ENCODE measurements at places on chromosomes 13 and 19.

GRCh38 chr13:50646070-50646469 is 197.4 kb downstream of the DLEU7 start:
- DNase-seq, result no peak

DNA sequence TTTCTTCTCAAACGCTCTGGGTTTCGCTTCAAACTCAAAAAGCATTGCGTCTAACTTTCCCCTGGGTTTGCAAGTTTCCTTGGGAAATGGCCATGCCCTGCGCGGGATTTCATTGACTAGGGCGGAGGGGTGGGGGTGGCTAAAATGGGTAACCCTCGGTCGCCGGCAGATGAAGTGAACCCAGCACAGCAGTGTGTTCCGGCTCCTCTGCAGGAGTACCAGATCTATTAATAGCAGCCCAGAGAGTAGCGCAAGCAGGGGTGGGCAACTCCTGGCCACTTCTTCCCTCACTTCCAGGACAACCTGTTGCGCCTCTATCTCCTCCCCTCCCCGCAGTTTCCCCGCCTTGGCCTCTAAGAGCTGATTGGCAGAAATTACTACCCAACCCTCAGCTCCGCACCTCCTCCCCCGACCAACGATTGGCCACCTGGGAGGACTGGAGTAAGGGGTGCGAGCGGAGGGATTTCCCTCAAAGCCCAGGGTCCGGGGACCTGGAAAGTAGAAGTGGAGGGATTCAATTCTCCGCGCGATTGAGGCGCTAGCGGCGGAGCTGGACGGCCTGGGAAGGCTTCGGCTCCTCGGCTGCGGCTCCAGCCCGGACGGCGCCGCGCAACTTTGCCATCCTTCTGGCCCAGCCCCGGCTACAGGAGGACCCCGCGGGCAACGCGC is at the start of gene FREM2:
Gene FREM2, plus strand, starts transcription at position 501 of the 669 bp plus-strand sequence. CDS start 268 bp downstream, outside the sequence.
- no peak for DNase-seq

- no peak for DNase-seq
These were observed 1899.4 kb downstream of the PCDH9 start for GRCh38 chr13:65330691-65331090.

DNA sequence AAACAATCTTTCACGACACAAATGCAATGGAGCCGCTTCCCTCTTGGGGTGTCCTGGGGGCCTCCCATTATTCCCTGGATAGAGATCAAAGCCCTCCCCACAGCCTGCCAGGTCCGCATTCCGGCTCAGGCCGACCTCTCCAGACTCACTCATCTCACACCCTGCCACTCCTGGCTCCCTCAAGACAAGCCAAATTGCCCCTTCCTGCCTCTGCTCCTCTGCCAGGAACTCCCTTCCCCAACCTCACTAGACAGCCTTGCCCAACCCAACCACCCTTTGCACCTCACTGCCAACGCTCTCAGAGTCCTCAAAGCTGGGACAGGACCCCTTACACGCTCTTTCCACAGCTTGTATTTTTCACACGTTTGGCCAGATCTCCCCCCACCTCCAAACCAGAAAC is 1.5 kb downstream of the ABHD17A start:
- DNase-seq, result no peak

- DNase-seq, result no peak
These were observed 128.6 kb downstream of the DLEU7 start for GRCh38 chr13:50714891-50715290.

GRCh38 chr13:29920025-29920643 is 69.7 kb upstream of the UBL3 start:
- DNase-seq, result no peak

DNA sequence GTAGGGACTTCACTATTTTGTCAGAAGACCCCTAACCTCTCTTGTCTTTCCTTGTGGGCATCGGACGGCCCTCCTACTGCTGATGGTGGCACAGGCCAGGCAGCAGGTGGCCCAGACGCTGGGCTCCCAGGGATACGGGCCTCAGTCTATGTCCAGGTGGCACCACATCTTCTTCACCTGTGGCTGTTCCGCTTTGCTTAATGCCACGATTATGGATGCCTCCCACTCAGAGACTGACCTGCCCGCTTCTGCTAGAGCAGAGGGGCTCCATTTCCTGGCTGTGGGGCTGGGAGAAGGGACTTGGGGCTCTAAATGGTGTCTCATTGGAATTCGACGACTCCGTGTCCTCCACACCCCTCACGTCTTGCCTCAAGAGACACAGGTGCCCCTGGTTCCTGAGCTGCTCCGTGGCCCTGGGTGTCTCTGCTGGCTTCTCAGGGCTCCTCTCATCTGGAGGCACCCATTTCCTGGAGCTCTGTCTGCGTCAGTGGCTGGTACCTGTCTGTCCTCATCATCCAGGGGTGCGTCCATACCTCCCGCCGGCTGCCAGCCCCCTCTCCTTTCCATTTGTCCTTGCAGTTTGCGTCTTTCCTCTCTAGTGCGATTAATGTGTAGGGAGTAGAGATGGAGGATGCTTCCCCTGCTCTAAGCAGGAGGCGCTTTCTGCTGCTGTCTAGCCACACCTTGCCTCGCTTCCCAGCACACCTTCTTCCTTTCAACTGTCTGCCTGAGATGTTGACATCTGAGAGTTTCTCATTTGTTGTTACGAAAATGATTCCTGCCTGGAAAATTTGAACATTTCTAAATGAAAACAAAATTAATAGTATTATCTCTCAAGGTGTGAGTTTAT is 63.4 kb downstream of the TEX29 start:
- no peak for DNase-seq

GRCh38 chr13:97141564-97142005 is 80.5 kb upstream of the MBNL2 start:
- DNase-seq, result no peak

DNA sequence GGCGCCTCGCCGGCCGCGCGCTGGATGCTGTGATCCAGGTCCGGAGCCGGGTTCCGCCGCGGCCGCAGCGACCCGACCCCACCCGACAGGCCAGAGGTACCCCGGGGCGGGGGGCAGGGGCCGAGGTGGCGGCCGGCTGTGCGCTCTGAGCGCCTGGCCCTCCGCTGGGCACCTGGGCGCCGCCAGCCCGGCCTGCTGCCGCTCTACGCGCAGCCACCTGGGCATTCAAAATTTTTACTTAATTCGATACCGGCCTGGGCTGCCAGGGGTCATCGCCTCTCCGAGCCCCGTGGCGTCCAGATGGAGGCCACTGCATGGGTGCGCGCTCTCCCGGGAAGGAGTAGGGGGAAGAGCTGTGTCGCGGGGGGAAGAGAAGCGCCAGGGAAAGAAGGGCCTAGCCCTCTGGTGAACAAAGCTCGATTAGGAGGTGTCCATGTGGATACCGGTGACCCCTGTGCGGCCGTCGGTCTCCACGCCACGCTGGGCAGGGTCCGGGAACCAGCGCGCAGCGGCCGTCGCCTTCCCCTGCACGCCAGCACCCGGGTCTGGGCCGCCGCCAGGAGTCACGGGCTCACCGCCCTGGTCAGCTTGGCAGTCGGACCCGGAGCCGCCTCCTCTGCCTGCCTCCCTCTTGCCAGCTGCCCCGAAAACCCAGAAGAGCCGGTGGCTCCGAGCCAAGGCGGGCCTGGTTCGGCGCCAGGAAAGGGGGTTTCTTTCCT is 666 bp downstream of the BIVM start:
- DNase-seq, result no peak

- no peak for DNase-seq
These were observed 1.7 kb upstream of the FKRP start for GRCh38 chr19:46744005-46744691.

- no peak for DNase-seq
These were observed 61.2 kb downstream of the RAB20 start for GRCh38 chr13:110500341-110500740.

- no peak for DNase-seq
These were observed 412.6 kb downstream of the KLF12 start for GRCh38 chr13:73721571-73721970.

DNA sequence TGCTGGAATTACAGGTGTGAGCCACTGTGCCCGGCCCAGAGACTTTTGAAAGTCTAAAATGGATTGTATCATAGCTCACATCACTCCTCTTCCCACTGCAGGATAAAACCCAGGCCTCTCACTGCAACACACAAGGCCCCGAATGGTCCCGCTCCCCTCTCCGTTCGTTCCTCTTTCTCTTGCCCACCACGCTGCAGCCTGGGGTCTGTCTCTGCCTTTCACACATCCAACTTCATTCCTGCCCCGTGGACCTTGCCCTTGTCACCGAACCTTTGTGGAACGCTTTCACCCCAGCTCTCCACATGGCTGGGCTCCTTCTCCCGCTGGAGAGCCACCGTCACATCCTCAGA is 42.6 kb downstream of the NFIC start:
- no peak for DNase-seq

GRCh38 chr13:23934520-23934919 is 37.2 kb upstream of the C1QTNF9B start:
- no peak for DNase-seq

DNA sequence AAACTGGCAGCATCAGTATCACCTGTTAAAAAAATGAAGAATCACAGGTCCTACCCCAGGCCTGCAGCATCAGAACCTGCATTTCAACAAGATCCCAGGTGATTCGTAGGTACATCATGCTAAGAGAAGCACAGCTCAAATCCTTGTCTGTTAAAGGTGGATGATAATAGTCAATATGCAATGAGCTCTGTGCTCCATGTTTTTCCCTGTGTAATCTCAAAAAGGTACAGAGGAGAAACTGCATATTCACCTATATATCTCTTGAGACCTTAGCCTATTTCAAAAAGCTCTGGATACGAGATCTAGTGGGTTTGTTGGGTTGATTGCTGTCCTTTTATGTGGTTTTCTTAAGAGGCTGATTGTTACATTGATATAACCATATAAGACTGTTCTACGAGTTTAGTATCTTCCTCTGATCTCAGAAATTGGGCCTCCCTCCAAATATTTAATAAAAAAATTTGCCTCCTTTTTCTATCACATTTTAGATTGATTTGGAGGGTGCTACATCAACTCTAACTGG is 148.9 kb downstream of the DCT start:
- no peak for DNase-seq

DNA sequence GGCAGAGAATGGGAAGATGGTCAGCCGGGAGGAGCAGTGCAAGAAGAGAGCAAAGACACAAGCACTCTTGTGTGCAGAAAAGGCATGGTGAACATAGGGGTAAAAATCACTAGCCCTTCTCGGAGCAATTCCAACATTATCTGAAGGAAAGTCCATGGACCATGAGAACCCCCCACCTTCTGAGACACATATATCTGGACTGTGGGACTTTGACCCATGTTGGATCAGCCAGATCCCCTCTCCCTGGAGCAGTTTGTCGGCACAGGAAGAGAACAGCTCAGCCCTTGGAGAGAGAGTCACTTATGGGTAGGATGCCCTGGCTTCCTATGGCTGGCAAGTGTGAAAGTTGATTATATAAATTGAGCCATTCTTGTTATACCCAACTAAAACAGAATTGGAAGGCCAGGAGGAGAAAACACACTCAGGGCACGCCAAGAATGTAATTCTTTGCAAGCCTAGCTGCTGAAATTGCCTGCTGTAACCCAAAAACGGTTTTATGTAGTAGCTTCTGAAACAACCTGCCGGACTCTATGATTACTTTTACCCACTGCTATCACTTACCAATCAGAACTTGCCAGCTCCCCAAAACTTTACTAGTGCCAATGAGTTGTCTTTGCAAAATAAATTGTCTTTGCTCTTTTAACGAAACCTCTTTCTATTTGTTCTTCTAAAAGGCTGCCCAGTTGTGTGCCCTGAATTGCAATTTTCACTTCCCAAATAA is 62.8 kb upstream of the ZNF599 start:
- no peak for DNase-seq

DNA sequence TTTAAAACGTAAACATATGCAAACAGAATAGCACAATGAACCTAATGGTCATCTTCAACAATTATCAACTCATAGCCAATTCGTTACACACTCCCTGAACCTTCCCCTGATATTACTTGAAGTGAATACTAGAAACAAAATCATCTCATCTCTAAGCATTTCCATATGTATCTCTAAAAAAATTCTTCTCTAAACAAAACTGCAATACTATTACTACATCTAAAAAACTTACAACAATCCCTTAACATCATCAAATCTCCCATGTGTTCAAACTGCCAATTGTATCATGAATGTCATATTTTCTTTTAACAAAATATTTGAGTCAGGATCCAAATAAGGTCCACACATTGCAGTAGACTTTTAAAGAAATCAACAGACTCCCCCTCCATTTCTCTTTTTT is 61.4 kb downstream of the FRY start:
- no peak for DNase-seq
